ENCODE measurements at places on chromosomes 16 and 17.
A peak's percentile ranks its signal among the peaks of the same experiment; 100 is the strongest.

- no peak for DNase-seq
Observed at GRCh38 chr16:2235234-2235651, 1.0 kb upstream of the DNASE1L2 start.

- DNase-seq, result no peak
Observed at GRCh38 chr17:75743625-75744206, 21.3 kb downstream of the GALK1 start.

GRCh38 chr16:2008009-2008526 is 1.6 kb downstream of the ZNF598 start:
- no peak for DNase-seq

GRCh38 chr17:65926599-65926998 is 265.3 kb downstream of the CEP112 start:
- DNase-seq, result no peak

- peak; percentile 86 for DNase-seq
Observed at GRCh38 chr16:5615868-5616642, 518.5 kb upstream of the EEF2KMT start.

- no peak for DNase-seq
Observed at GRCh38 chr17:1201132-1201702, 21.4 kb upstream of the ABR start.

- DNase-seq, result no peak
Observed at GRCh38 chr17:77393867-77394539, 253.2 kb downstream of the SEC14L1 start.

DNA sequence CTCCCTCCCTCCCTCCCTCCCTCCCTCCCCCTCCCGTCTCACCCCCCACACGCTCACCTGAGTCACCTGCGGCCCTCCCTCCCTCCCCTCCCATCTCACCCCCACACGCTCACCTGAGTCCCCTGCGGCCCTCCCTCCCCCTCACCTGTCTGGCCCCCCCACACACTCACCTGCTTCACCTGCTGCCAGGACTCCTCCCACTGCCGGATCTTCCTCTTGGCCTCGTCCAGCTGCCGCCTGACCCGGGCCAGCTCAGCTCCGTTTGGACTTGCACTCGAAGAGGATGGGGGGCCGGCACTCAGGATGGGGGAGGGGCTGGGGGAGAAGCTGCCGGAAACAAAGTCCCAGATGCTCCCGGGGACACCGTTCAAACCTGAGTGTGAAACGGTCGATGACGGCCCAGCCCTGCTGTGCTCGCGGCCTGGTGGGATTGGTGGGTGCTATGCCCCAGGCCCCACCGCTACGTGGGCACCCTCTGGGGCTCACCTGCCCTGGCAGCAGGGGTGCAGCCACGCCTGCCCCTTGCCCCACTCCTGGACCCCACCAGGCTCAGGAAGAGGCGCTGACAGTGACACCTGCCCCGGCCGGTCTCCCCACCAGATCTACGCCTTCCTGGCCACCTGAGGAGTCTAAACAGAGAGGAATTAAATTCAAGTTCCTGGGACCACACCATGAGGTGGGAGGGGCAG is 15.9 kb downstream of the GNPTG start:
- no peak for DNase-seq

- no peak for DNase-seq
Observed at GRCh38 chr17:29577385-29578211, 9.1 kb downstream of the TP53I13 start.

- DNase-seq, result peak; percentile 7
Observed at GRCh38 chr16:89564476-89565255, 4.2 kb downstream of the RPL13 start.

- DNase-seq, result peak; percentile 18
Observed at GRCh38 chr17:75996665-75997590, 3.7 kb upstream of the CDK3 start.

DNA sequence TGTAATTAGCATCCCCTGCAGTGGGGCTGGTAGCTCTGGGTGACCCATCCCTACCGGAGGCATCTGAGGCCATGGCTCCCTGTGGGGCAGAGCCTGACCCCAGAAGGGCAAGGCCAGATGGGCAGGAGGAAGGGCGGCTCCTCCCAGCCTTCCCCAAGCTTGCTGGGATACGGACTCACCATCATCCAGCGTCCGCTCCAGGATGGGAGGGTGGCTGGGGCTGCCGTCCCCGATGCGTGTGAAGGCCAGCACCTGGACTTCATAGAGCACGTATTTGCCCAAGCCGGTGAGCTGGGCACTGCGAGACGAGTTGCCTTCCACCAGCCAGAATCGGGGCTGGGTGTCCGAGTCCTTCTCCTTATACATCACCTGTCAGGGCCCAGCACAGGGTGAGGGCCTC is 81.6 kb upstream of the CDC42EP4 start:
- no peak for DNase-seq

GRCh38 chr16:86145669-86146068 is 246.7 kb downstream of the IRF8 start:
- no peak for DNase-seq

DNA sequence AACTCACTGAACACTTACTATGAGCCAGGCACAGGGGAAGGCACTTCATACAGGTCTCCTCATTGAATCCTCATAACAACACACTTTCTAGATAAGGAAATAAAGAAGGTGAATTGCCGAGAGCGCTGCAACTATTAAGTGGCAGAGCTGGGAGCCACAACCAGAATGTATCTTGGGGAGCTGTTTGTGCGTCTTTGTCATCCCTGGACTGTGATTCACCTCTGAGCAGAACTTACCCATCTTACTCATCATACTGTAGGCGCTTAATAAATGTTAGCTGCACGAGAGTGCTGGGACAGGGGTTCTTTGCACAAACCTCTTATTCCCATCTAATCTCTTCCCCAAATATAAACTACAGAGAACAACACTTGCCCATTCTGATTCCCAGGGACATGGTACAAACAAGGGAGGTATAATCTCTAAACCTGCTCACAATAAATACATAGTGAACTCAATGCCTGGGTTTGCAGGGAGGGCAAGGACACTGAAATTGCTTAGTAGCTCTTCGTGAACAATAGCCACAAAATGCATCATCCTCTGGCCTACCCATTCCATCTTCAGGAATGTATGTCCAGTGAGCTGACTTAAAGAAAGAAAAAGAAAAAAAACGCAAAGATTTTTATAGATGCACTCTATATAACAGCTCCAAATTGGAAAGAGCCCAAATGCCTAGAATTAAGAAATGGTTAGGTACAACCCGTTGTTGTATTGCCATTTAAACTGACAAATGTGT is 43.0 kb downstream of the MYO18A start:
- DNase-seq, result no peak

DNA sequence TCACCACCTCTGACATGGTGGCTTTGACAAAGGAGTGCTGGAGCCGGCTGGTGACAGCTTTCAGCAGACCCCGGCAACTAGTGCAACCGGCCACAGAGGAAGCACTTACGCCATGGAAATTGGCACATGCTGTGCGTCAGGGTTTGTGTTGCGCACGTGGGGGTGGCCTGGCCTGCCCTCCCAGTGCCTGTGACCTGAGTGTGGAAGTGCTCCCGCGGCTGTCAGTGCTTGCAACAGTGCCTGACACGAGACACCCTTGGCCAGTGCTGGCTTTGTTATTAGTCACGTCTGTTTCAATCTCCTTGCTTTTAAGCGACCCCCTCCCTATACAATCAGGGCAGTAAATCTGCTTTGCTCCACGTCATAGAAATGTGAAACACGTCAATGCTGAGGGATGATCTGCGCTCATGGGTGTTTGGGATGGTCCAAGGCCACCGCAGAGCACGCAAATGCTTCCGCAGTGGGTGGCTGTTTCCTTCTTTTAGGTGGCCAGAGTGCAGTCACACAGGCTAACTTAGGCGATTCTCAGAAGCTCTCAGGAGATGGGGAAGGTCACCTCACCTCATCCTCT is 64.3 kb downstream of the PGS1 start:
- DNase-seq, result no peak

GRCh38 chr16:68728523-68728922 is 8.6 kb upstream of the CDH1 start:
- no peak for DNase-seq

GRCh38 chr16:17496891-17497290 is 26.1 kb upstream of the XYLT1 start:
- no peak for DNase-seq

- peak; percentile 14 for DNase-seq
Observed at GRCh38 chr17:52376137-52376536, 217.6 kb upstream of the CA10 start.

- DNase-seq, result no peak
Observed at GRCh38 chr17:40550608-40551007, 14.7 kb downstream of the CCR7 start.

DNA sequence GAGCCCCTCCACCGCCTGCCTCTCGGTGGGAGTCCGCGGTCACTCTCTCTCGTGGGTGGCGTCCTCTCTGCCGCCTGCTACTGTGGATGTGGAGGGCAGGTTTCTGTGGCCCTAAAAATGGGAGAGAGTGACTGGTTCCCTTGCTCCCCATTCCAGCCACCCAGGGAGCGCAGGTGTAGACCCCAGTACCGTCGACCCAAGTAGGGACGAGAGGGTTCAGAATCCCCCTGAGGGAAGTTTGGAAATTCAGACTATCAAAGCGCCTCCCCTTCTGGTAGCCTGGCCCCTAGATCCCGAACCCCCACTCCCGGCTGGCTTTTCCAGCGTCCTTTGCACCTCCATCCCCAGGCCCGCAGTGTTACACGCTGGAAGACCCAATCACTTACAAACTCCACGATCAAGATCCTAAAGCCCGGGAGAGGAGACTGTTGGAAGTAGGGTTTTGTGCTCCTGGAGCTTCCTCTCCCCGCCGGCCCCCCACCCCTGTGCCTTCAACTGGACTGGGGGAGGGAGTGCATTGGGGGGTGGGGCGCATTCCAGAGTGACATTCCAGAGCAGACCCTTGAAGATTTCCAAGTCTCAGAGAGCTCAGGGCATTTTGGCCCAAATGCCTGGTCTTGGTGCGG is 991 bp downstream of the GPRC5C start:
- peak; percentile 49 for DNase-seq
